NCI-H1436 treated with DMSO at 0.1 percent for 48 hours (cell line): ENCODE measurements at places on chromosomes 16 and 17.

DNA sequence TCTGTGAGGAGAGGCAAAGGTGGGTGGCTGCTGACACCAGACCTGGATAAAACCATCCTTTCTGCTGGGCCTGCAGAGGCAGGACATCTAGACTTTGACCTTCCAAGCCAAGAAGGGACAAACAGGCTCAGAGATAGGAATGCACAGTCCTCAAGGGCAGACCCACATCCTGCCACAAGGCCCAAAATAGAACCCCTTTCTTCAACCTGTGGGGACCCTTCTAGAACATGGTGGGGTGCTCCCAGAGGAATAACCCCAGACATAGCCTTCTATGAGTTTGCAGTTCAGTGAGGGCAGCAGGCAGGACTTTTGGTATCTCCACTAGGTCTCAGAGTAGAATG lies 3.8 kb upstream of the CBFB start:
- no peak for DNase-seq

- DNase-seq, result no peak
Observed at GRCh38 chr17:10628756-10629155, 28.4 kb downstream of the MYH3 start.

DNA sequence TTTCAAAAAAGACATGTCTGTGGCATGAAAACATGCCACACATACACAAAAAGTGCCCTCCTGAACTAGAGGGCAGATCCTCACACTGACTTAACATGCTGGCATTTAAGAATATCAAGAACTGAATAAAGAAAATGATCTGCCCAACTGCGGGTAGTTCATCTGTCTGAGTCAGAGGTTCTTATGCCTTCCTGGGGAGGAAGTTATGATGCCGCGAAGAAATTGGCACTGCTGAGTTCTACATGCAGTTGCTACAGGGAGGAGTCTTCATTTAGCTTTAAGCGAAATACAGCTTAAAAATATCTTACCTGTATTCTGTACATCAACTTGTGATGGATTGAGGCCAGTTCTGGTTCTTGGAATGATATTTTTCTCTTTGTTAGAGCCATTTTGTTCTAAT lies 6.3 kb downstream of the ALDH3A2 start:
- no peak for DNase-seq

DNA sequence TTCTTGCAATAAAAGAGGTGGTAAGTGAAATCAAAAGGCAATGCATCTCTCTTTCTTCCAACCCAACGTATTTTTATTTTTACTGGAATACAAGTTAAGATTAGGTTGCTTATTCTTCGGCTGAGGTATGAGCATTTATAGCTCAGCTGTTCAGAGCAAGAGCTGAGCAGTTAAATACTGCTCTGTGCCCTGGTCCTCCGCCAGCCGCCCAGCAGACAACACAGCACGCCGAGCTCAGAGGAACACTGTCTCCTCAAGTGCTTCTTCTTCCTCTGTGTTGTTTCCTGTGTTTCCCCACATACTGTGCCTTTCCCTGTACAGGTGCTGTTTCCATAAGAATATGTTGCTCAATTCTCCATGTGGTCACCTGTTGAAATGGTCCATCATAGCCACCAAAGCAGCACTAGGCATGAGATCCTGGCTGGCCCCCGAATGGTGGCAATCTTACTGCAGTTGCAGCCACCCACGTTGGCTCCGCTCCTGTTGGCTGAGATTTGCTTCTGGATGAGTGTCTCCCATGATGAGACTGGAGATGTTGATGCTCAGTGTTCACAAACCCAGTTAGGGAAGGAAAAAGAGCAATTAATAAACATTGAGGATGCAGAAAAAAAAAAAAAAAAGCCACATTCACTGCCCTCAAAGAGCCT lies 515.3 kb downstream of the GRIN2A start:
- no peak for DNase-seq

- no peak for DNase-seq
Observed at GRCh38 chr17:73838815-73839214, 194.6 kb upstream of the SDK2 start.

GRCh38 chr17:18093616-18094408 lies 6.1 kb downstream of the DRG2 start:
- DNase-seq, result no peak
